Activated CD4-positive, alpha-beta T cell treated with anti-CD3 and anti-CD28 coated beads, Interleukin-2, amount 50 U/mL, for 16 hours (primary cell): ENCODE measurements at places on chromosomes 3 and 15.

GRCh38 chr15:50067254-50067653, 51.8 kb downstream of the ATP8B4 start:
- DNase-seq: no peak

GRCh38 chr15:25060472-25060803, 105.7 kb downstream of the SNRPN start:
- DNase-seq: no peak

DNA sequence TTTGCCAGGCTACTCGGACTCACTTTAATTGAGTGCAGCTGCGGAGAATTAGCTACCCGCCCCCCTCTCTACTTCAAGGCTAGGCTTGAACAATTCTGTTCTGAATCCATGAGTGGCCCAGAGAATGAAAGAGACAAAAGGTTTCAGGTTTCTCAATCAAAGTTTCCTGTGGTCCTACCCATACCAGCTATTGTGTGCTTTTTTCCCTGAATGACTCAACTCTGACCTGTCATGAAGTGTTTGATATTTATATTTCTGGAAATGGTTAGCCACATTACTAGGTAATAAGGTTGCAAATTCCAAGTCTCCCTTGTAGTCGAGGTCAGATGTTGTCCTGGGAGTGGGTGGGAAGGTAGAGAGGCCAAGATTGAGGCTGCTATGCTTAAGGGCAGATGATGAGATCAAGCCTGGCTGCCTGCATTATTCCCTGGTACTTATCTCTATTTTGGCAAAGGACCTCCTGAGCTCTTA, 392.7 kb upstream of the TBL1XR1 start:
- peak; percentile 68 for DNase-seq

- no peak for DNase-seq
These were observed 27.1 kb upstream of the MAGEF1 start for GRCh38 chr3:184738982-184739381.

DNA sequence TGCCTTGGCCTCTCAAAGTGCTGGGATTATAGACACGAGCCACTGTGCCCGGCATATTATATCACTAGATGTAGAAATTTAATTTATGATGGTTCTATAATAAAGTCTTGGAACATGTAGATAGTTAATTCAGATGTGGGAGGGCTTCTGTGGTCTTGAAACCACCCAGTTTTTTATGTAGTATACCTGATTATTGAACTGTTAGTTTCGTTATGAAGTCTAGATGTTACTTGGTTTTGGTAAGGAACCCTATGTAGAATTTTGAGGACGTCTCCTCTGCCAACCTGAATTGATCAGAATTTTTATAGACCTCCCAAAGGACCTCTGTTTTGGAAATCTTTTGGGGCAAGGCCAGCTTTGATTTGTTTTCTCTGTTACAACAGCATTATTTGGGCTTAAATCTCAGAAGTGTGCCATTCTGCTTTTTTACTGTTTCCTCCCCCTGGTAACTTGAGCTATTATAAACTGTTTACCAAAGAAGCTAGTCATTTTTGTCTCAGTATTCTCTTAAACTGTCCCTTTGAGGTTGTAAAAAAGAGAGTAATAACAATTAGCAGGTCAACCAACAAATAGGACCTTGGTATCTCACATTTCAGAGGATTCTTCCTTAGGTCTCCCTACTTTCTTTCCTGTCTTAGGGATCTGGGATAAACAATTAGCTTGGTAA, 20.8 kb downstream of the AKAP13 start:
- DNase-seq: no peak

GRCh38 chr3:95097493-95097892, 1034.6 kb downstream of the NSUN3 start:
- no peak for DNase-seq

- DNase-seq: no peak
These were observed 5.2 kb downstream of the PRKCD start for GRCh38 chr3:53166206-53166605.

DNA sequence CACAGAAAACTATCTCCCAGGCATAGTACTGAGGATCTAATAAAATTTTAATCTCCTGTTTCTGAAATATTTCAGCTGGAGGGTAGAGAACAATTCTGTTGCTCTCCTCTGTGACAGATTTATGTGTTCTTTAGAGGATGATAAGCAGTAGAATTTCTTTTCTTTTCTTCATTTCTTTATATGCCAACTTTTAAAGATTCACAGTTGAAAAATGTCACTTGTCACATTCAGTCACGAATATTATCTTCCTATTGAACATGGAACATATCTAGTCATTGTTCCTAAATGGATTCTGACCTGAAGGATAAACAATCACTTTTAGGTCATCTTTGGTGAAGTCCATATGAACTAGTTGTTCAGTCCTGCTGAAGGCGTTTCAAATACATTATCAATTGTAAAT, 585.5 kb upstream of the DPPA4 start:
- no peak for DNase-seq

GRCh38 chr3:8237893-8238292, 263.7 kb upstream of the LMCD1 start:
- DNase-seq: no peak

- no peak for DNase-seq
These were observed 32.0 kb upstream of the APEH start for GRCh38 chr3:49641921-49642707.

DNA sequence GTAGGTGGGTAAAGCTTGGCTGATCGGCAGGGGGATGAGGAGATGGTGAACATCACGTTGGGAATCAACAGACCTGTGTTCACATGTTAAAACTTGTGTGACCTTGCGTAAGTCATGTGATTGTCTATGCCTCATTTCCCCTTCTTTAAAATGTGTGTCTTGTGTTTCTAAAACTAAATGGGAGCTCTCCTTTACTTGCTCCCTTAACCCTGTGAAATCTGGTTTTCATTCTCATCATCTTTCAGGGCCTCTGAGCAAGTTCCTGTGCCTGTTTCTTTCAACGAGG, 29.7 kb upstream of the IREB2 start:
- no peak for DNase-seq

GRCh38 chr15:67556976-67557570, 14.6 kb downstream of the MAP2K5 start:
- DNase-seq: no peak

GRCh38 chr3:150871192-150871591, 34.0 kb downstream of the MINDY4B start:
- no peak for DNase-seq

GRCh38 chr3:190556351-190556750, 42.5 kb downstream of the IL1RAP start:
- DNase-seq: no peak

- DNase-seq: peak; percentile 27
These were observed 59.3 kb upstream of the CFAP161 start for GRCh38 chr15:81074773-81075172.

DNA sequence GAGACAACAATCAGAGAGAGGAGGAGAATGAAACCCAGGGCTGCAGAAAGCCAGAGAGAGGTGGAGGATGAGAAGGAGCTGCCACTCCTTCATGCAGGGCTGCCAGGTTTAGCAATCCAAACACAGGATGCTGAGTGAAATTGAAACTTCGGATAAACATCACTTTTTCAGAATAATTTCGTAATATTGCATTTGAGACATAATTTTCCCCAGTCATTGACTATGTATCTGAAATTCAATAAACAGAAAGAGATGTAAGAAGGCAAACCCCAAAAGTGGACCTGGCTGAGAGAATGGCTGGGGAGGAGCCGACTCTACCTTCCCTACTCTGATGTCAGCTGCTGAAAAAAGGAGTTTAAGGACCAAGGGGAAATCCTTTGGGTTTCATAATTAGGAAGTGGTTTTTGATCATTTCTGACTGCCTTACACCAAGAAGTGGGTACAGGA, 33.8 kb downstream of the SLC9A9 start:
- DNase-seq: peak; percentile 78

DNA sequence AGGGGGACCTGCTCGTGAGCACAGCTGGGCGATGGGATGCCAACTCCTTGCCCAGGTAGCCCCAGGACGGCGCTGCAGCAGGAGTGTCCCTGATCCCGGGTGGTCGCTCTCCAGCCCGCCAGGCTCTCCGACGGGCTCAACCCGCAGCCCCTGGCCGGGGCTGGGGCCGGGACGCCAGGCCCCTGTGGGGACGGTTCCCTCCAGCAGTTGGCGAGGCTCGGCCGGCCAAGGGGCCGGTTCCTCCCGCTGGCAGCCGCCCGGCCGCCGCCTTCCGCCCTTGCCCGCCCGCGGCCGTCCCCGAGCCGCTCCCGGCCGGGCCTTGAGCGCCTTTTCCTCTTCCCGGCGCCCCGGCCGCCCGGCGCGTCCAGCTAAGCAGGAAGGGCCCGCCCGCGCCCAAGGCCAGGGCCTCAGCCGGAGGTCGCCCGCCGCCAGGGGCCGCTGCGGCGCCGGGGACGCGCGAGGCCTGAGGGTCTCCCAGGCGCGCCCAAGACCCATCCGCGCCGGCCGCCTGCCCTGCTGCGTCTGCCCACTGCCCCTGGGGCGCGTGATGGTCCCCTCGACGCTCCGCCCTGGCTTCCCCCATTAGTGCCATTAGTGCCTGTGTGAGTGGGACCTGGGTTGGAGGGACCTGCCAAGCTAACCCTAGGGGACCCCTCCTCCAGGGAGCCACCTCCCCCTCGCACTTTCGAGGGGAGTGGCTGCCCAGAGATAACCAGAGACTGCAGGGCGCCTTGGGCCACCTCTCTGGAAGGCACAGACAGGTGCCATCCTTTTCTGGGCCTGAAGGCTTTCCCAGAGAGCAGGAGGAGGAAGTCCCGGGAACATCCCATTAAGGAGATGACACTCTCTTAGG, 106.4 kb downstream of the FBLN2 start:
- DNase-seq: no peak

DNA sequence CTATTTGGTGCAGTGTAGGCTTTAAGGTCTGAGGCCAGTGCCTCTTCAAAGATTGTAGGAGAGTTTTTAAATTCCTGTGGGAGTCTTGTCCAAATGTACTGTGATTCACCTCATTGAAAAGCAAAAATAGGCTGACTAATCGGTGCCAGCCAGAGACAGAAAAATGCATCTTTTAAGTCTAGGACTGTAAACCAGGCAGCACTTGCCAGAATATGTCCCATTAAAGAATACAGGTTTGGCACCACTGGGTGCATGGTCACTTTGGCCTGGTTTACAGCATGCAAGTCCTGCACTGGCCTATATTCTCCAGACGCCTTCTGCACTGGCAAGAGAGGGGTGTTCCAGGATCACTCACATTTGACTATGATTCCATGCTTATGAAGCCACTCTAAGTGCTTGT, 20.3 kb upstream of the NOX5 start:
- no peak for DNase-seq

DNA sequence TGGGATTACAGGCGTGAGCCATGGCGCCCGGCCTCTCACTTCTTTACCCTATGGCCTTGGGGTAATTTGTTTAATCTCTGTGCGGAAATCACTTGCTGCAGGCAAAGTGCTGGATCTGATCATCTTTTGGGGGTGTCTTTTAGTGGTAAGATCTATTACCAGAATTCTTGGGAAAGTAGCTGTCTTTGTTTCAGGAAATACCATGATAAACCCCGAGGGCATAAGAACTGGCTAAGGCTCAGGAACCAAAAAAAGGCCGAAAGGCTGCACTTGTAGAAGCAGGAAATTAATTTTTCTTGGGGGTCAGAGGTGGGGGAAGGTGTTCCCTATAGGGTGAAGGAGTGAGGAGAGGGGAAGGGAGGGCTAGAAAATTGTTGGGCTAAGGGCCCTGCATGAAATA, 22.7 kb upstream of the IGF2BP2 start:
- DNase-seq: no peak

DNA sequence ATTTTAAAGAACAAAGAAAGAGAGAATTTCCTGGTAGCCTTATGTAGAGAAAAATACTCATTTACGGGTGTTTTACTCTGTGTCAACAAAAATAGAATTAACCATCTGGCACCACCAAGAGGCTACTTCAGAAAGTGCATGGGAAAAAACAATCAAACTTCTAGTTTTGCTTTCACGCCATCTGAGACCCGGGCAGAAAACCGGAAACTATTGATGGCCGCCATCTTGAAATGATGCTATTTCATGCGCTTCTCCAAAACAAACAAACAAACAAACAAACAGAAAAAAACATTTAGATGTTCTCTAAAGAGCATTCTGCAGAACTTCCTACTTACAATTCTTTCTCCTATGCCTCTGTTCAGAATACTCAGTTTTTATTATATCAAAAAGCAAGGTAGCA, 49.4 kb upstream of the SYNPR start:
- peak; percentile 7 for DNase-seq

DNA sequence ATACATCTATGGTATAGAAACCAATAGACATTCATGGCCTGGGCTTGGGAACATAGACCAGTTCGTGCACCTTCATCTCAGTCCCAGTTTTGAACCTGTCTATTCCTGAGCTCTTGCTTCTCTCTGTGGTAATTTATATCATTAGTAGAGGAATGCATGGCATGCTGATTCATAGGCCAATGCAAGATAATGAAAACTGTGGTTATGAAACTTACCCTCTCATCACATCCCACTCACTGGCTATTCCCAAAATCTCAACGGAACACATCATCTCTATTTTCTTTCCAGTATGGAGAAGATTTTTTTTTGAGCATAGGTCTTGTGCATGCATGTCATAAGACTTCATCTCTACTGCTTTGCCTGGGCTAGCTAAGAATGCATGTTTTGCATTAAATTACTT, 18.7 kb upstream of the P2RY12 start:
- no peak for DNase-seq

DNA sequence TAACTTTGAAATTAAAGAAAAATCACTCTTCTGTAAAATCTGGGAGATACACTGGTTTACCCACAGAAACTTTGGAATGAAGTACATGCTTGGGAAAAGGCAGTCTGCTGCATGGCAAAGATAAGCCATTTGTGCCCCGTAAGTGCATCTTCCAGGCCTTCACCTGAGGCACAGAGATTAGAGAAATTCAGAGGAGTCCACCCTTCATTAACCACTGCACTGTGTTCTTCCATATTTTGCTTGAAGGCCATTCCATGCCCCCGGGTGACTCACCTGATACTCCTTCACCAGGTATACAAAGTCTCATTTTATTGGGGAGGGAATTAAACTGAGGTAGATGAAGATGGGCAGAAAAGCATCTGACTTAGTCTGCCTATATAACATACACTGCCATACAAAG, 53.0 kb downstream of the CMSS1 start:
- no peak for DNase-seq

DNA sequence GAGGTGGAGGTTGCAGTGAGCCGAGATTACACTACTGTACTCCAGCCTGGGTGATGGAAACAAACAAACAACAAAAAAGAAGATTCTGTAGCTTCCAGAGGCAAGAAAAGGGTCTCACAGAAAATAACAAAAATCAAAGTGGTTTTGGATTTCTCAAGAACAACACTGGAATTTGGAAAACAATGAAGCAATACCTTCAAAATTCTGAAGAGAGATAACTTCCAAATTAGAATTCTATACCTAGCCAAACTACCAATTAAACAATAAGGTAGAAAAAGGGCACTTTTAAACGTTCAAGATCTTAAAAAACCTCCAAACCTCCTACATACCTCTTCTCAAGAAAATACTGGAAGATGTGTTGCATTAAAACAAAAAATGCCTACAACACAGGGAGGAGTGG, 4.9 kb upstream of the CDCP1 start:
- no peak for DNase-seq
